ENCODE measurements at places on chromosomes 12 and 14.

- no peak for DNase-seq
Observed at GRCh38 chr12:113196990-113197389, 11.5 kb downstream of the RITA1 start.

GRCh38 chr12:66270613-66271012 lies 31.7 kb upstream of the HELB start:
- no peak for DNase-seq

DNA sequence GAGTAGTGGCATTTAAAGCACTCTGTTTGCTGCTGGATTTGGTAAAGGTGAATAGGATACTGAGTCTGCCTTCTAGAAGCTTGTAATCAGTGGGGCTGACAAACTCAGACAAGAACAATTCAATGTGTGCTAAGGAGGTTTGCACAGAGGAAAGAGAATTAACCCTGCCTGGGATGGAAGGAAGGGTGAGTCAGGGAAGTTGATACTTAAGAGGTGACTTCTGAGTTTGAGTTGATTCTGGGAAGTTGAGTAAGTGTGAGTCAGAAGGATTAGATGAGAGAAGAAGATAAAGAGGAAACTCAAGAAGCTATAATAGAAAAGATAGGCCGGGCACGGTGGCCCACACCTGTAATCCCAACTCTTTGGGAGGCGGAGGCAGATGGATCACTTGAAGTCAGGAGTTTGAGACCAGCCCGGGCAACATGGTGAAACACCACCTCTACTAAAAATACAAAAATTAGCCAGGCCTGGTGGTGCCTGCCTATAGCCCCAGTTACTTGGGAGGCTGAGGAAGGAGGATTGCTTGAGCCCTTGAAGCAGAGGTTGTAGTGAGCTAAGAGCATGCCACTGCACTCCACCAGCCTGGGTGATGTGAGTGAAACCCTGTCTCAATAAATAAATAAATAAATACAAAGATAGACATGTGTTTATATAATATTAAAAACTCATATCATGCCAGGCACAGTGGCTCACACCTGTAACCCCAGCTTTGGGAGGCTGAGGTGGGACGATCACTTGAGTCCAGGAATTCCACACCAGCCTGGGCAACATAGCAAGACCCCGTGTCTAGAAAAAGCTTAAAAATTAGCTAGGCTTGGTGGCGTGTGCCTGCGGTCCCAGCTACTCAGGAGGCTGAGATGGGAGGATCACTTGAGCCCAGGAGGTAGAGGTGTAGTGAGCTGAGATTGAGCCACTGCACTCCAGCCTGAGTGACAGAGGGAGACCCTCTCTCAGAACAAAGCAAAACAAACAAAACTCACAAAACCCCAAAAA lies 126.8 kb upstream of the CPM start:
- no peak for DNase-seq

DNA sequence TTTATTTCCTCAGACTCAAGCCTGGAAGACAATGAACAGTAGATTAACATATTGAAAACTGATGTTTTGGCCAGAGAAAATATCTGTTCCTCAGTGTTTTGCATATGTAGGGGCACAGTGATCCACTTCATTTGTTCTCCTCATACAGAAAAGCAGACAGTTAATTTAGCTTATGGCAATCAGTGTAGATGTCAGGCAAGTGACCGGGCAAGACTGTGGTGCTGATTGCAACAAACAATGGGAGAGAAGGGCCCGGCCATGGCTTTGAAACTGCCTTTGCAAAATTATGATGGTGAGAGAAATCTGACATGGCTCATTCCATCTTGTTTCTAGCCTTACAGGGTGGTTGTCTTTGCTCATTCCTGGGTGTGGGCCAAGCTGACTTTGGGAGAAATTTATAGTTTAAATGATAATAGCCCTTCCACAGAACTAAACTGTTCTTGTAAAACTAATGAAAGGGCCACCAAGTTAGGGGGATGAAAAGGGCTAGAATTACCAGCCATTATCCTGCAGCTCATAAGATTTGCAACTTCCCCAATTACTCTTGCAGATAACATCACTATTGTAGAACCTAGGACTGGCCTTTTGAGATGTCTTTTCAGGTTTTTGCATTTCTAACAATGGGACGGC lies 220.3 kb downstream of the KTN1 start:
- DNase-seq, result no peak

DNA sequence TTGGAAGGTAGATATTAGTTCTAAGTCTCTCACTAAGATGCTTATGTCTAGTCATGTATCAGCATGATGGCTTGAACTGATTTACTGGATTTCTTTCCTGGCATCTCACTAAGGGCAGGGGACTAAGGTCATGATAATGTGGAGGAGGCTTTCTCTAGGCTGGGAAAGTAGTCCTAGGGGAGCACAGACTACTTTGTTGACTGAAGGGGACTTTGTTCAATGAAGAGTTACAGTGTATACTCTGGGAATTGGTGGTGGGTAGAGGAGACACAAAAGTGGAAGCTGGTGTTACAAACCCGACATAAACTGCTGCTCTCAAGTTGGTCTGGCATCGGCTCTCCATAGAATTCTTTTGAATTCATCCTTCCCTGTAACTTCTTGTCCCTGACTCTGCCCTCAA lies 75.2 kb downstream of the SAMD4A start:
- no peak for DNase-seq

GRCh38 chr14:77241955-77242354 lies 29.1 kb downstream of the NGB start:
- DNase-seq, result no peak

DNA sequence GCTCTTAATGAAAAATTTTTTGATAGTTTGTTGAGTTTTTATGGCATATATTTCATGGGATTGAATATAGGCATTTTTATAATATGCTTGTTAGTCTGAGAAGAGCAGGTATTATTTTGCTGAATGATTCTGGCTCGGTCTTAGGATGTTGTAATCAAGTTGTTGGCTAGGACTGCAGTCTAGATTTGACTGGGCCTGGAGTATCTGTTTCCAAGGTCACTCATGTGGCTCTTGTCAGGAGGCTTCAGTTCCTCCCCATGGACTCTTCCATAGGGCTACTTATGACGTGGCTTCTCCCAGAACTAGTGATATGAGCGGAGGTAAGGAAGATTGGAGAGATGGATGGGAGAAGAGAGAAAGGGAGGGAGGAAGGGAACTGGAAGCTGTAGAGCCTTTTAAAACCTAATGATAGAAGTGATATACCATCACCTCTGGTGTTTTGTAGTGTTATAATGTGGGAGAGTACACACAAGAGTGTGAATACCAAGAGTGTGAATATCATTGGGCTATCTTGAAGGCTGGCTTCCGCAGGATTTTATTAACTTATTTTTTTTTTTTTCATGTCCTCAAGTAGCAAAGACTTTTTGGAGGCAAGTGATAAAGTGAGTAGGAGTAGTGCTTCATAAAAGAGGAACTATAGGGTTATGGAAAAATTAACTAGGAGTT lies 4.4 kb downstream of the MNAT1 start:
- no peak for DNase-seq

DNA sequence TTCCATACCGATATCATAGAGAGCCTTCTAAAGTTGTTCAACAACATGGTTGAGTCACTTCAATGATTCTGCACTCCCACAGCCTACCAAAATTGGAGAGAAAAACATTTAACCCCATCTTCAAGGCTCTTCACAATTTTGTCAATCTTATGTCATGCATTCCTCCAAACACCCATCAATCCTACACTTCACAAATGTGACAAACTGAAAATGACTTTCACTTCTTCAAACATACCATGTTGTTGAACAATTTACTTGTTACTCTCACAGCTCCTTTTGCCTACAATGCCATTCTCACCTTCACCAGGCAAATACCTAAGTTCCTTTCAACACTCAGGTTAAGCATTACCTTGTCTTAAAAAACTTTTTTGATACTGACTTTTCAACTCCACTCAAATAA lies 88.0 kb downstream of the OSBPL8 start:
- DNase-seq, result no peak

GRCh38 chr12:88935856-88936255 lies 355.6 kb upstream of the KITLG start:
- DNase-seq, result no peak

DNA sequence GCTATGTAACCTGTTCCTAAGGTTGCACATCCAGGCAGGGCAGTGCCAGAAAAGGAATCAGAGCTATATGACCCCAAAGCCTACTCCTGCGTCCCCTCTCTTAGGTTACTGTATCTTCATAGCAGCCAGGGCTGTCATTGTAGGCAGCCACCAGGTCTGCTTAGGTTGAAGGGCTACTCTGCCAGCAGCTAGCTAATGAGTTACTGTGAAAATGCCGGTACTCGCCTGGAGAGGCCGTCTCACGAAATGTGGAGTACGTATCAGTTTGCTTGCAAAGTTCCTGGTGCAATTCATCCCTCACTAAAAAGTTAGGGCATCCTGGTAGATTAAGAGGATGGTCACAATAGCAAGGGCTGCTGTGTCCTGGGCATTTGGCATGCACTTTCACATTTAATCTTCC lies 50.9 kb downstream of the RPH3A start:
- peak; percentile 32 for DNase-seq

GRCh38 chr14:48323665-48324064 lies 648.3 kb upstream of the MDGA2 start:
- peak; percentile 20 for DNase-seq

- no peak for DNase-seq
Observed at GRCh38 chr14:45793081-45793480, 540.1 kb upstream of the MIS18BP1 start.

GRCh38 chr12:63419154-63419553 lies 249.1 kb downstream of the DPY19L2 start:
- no peak for DNase-seq

- DNase-seq, result no peak
Observed at GRCh38 chr12:19482551-19483109, 43.3 kb downstream of the AEBP2 start.

DNA sequence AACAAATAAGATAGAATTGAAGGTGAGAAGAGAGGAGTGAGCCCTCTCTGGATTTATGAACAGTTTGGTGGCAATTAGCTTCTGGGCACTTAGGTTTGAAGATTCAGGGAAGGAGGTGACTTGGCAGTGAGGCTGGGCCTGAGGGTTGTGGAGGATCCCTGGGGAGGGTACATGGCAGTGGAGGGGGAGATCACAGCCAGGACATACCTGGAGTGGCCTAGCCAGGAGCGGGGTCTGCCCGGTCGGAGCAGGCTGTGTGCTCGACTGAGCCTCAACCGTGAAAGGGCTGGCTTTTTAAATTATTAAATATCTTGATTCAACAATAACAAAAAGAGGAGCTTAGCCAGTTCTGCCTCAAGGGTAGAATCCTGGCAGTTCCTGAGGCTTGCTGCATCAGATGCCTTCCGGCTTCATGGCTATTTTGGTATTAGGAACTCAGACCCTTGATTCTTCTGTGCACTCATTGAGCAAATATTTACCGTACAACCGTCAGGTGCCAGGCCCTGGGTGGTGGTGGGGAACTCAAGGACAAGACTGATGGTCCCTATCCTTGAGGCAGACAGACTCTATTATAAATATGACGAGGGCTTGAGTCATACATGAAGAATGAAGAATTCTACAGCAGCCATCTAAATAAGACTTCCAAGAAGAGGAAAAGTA lies 73.4 kb downstream of the SPTB start:
- DNase-seq, result no peak

DNA sequence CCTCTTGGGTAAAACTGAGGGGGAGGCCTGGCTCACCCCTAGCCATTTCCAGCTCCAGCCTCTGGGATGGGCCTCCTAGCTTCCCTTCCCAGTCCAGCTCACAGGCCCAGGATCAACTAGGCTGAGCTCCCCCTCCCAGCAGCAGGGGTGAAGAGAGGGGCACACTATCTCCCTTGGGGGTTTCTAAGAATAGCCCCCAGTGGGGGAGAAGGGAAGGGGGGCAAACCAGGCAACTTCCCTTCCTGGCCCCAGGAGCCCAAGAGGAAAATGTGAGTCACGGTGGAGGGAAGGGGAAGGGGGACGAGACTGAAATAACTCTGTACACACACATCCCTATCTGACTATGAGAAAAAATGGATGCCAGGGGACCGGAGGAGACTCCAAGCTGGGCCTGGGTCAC lies 9.0 kb downstream of the ADCY6 start:
- DNase-seq, result no peak

- DNase-seq, result no peak
Observed at GRCh38 chr12:64826234-64826633, 1.8 kb downstream of the TBC1D30 start.

GRCh38 chr12:10067942-10068341 lies 30.8 kb downstream of the CLEC1A start:
- DNase-seq, result no peak

DNA sequence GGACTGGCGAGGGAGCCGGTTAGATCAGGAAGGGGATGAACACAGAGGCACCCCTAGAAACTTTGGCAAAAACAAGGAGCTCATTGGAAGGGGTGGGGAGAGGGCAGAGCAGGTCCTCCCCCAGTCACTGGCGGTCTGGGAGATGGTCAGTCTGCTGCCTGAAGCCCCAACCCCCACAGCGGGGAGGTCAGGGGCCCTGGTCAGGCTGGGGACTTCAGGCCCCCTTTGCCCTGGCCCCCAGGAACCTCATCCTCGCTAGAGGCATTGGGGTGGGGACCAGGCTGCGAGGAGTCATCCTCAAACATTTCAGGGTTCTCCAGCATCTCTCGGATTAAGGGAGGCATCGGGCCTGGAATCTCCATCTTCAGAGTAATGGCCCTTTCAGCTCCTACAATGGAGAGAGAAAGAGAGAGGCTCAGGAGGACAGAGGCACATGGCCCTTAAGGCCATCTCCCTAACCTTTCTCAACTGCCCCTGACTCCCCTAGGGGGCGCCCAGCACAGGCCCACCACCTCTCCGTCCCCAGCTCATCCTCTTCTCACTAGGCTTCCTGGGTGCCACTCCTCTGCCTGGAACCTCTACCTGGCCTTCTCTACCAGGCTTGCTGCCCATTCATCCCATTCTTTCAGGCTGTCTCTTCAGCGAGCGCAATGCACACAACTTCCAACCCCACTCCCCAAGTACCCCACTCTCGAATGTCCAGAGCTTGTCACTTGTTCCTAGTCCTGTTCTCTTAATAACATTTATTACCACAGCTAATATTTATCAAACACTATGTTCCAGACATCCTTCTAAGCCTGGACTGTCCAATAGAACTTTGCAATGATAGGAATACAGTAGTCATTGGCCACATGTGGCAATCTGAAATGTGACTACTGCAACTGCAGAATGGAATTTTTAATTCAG lies 4.7 kb upstream of the ITGB7 start:
- DNase-seq, result no peak

DNA sequence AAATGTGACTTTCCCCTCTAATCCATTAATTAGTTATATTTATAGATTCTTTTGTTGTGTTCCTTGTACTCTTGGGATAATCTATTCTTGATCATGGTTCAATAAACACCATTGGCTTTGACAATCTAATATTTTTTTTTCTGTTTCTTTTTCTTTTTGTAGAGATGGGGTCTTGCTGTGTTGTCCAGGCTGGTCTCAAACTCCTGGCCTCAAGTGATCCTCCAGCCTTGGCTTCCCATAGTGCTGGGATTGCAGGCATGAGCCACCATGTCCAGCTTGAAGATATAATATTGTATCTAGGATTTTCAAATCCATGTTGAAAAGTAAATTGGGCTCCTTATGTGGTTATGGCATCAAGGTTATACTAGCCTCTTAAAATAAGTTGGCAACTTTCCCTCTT lies 6.2 kb downstream of the DNAL1 start:
- no peak for DNase-seq

- no peak for DNase-seq
Observed at GRCh38 chr12:47744005-47744651, 14.6 kb downstream of the RAPGEF3 start.

All from epithelial cell of proximal tubule (primary cell).